ENCODE measurements at places on chromosomes 3 and 15.

GRCh38 chr3:75294124-75294523, 370.0 kb upstream of the FRG2C start:
- DNase-seq = no peak

GRCh38 chr3:114327665-114328064, 33.8 kb downstream of the TIGIT start:
- no peak for DNase-seq

GRCh38 chr15:37931321-37931720, 3.1 kb upstream of the TMCO5A start:
- no peak for DNase-seq

GRCh38 chr15:88628018-88628654, 7.0 kb downstream of the AEN start:
- no peak for DNase-seq

- peak; percentile 82 for DNase-seq
These were observed at the start of gene C3orf70 for GRCh38 chr3:185152410-185153170. Gene C3orf70 (minus strand): TSS chr3:185153060. CDS start chr3:185152823, 237 bp downstream.

DNA sequence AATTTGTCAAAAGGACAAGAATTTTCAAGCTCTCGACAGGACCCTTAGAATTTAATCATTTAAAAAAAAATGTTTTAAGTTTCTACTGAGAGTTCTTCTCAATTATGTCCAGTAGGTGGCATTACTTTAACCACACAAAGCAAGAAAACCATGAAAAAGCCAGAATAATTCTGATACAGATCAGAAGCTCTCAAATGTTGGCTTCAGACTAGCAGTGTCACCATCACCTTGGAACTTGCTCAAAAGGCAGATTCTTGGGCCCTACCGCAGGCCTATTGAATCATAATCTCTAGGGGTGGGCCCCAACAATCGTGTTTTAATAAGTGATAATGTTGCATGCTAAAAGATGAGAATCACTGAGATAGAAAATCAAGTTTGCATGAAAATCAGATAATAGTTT, 99.5 kb upstream of the KCNMB2 start:
- no peak for DNase-seq

DNA sequence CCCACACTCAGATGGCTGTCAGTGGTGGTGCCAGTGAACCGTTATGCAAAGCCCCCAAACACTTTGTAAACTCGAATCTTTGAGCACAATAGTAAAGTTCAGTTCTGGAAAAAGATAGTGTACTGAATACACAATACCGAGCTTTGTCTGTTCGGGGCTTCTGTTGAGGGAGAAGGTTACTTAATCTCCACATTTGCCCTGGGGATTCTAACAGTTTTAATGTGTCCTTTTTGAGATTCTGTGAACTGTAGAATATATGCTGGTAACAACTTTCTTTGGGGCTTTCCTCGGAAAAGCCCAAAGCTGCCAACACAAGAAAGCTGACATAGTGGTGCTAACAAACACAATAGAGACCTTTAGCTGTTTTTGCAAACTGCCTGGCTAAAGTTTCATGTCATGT, 686.5 kb downstream of the ROBO1 start:
- DNase-seq = no peak

DNA sequence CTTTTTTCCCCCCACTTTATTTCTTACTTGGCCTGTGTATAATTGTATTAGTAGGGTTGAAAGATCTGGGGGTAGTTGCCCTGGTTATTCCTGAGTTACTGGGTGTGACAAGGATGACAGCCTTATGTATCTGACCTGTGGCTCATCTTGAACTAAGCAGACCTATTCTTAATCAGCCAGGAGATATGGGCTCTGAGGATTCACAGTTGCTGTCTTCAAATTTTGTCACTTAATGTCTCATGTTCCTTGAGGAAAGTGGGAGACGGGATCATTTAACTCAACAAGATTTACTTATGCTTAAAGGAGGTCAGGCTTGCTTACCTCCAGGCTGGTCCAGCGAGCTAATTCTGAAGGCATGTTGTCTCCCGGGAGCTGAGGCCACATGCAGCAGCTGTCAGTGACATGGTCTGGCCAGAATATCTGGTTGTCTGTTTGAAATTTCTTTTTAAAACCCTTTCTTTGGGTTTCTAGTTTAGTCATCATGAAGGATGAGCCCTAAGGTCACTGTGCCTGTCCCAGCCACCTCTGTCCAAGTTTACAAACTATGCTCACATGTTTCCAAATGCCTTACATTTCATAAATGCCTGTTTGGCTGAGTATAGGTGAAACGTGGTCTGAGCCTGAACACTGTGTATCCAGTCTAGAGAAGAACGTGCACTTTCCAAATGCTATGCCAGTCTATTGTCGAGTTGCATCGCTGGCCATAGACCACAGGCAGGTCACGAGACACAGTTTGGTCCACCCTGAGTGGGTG, 26.8 kb downstream of the LRTM1 start:
- no peak for DNase-seq

- no peak for DNase-seq
These were observed 170.7 kb downstream of the OCA2 start for GRCh38 chr15:27928386-27928785.

GRCh38 chr3:191154827-191155226, 44.2 kb upstream of the OSTN start:
- no peak for DNase-seq

- no peak for DNase-seq
These were observed 201.8 kb upstream of the KCNH8 start for GRCh38 chr3:18946524-18946923.

DNA sequence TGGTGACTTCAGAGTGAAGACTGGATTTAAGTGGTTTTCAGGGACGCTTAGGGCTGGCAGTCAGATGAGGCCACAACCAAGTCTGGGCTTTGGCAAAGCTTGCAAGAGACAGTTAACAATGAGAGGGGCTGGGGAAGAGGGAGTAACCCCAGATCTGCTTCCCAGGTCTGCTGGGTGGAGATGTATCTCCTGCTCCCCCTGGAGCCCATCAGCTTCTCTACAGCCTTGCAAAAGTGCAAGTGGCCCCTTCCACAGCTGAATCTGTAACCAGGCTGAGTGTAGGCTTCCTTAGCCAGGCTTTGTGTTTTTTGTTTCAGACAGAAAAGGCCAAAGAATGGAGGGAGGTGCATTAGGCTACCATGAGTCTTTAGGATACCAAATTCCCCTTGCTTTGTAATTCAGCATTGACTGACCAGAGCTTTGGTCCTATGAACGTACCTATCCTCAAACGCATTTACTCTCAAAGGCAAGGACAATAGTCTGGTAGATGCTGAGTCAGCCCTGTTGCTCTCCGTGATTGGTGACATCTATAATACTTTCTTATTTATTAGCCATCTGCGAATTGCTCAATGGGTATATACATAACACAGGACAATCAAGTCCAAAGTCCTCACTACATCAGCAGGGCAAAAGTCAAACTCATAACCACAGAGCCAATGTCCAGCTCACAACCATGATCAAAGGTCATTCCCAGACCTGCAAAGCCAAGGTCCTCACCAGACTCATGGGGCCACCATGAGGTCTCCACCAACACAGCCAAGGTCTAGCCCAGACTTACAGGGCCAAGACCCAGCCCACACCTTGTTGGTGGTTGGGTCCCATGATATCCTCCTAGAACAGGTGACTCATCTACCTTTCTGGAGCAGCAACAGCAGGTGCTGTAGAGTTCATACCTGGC, 17.1 kb downstream of the CCDC13 start:
- DNase-seq = no peak

DNA sequence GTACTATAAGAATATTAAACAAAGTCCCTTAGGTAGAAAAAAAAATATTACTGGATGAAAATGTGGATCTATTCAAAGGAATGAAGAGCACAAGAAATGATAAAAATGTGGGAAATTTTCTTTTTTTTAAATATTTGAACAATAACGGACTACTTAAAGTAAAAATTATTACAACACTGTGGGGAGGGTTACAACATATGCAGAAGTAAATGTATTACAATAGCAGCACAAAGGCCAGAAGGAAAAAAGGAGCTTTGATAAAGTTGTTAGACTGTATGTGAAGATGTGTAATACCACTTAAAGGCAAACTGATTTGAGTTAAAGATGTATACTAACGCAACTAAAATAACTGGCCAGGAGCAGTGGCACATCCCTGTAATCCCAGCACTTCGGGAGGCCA, 427.1 kb downstream of the SHQ1 start:
- no peak for DNase-seq

GRCh38 chr3:146544929-146545528, 622 bp upstream of the PLSCR1 start:
- DNase-seq = no peak

DNA sequence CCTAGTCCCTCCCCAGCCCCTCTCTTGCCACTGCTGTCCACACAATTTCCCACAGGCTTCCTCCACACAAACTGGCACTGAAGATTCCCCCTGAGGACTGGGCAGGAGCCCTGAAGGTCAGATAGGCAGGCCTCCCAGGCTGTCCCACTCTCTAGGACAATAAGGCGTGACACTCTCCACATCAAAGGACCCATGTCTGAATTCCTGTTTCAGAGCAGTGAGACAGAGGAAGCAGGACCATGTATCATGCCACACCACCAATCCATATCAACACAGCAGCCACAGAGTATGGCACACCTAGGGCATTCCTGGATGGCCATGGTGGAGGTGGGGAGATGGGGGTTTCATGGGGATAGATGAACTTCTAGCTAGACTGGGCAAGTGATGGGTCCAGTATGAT, 13.8 kb upstream of the CCR1 start:
- no peak for DNase-seq

DNA sequence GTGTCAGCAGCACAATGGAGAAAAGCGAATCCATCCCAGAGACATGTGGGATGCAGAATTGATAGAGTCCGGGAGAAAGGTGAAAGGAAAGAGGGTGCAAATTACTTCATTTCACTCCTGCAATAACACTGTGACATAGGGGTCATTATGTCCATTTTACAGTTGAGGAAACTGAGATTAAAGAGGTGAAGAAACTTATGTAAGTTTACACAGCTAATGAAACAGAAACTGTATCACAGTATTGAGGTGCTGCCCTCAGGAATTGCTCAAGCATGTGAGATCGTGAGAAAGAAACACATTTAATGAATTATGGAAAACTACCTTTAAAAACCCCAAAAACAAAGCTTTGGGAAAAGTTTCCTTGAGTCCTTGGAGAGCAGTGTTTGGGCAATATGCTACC, 103.6 kb upstream of the PFN2 start:
- no peak for DNase-seq

DNA sequence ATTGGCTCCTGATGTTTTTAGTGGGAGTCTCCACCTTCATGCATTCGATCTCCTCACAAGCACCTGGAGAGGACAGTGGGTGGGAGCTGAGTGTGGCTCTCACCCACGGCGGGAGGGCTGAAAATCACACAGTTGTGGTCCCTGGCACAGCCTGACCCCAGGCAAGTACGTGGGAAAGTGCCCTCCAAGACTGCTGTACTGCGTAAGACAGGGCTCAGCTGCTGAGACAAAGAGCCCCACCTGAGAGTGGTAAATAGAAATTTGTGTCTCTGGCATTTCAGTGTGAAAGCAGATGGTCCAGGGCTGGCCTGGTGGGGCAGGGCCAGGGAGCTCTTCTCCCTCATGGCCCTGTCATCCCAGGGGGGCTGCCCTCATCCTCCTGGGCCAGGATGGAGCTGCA, 77.4 kb upstream of the IQSEC1 start:
- DNase-seq = no peak

DNA sequence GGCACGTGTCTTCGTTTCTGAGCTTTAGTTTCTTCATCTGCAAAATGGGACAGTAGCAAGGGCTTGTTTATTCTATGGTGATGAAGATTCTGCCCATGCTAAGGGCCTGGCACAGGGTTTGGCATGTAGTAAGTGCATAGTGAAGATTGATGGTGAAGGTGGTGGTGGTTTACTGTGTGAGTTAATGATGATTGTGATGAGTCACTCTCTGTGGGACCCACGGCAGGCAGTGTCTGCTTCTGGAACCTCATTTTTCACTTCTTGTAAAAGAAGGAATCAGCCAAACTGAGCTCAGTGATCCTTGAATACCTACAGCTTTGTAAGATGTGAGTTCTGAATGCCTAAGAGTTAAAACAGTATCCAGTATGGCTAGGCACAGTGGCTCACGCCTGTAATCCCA, 86.2 kb upstream of the LRTM1 start:
- DNase-seq = no peak

- DNase-seq = no peak
These were observed 144.0 kb downstream of the GREM1 start for GRCh38 chr15:32861761-32862160.

GRCh38 chr3:7696320-7696719, 805.3 kb upstream of the LMCD1 start:
- DNase-seq = no peak

DNA sequence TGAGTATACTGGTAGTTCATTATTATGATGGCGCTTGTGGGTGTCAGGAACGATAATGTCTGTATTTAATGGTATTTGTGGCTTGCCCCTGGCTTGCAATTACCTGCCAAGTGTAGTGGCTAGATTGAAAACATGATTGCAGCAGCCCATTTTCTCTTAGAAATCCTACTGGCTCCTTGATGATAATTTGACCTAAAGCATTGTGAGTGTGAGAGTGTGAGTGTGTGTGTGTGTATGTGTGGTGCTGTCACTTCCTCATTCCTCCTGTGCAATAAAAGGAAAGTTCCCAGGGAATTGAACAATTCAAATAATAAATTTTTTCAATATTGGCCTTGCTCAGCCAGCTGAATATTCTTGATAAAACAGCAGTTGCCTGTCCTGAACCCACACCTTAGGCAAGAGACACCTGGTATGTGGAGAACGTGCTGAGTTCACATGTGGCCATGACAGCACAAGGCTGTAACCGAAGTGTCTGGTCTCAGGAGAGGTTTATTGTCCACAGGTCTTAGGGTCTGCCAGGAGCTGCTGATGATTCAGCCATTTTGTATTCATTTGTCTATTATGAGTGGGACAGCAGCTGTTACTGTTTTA, 193.3 kb downstream of the CD47 start:
- no peak for DNase-seq

DNA sequence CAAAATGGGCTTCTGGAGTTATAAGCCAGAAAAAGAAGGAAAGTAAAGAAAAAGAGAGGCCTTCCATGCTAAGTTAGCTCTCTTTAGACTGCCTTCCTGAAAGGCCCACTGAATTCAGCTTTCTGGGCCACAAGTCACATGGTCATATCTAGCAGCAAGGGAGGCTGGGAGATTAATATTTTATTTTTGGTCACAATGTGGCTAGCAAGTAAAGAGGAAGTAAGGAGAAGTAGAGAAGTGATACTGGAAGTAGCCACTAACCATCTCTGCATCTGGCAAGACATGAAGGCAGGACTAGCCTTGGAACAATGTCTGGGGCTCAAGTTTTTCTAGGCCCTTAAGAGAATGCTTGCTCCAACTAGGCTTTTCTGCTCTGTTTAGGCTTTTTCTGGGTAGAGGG, 81.8 kb upstream of the UBE2E1 start:
- no peak for DNase-seq

DNA sequence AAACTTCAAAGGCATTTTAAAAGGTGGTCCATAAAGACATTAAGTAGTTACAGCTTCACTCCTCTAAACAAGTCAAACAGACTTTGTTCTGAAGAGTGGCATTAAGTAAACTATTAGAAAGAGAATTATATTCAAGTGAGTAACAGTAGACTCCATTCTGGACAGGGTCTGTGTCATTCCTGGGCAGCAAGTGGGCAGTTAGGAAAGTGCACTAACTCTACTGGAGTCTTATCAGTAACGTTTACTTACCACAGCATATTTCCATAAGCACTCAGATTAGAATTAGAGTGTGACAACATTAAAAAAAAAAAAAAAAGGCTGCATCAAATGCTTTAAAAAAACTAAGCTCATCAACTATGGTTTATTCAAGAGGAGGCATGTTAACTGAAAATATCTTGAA, 10.6 kb downstream of the UBR1 start:
- no peak for DNase-seq

Measured in Right ventricle myocardium inferior (tissue), 1 donor.